Brain pericyte (primary cell): ENCODE measurements at places on chromosomes 4 and X.

- DNase-seq = no peak
Measured at GRCh38 chr4:16205298-16206164, 20.7 kb downstream of the TAPT1 start.

DNA sequence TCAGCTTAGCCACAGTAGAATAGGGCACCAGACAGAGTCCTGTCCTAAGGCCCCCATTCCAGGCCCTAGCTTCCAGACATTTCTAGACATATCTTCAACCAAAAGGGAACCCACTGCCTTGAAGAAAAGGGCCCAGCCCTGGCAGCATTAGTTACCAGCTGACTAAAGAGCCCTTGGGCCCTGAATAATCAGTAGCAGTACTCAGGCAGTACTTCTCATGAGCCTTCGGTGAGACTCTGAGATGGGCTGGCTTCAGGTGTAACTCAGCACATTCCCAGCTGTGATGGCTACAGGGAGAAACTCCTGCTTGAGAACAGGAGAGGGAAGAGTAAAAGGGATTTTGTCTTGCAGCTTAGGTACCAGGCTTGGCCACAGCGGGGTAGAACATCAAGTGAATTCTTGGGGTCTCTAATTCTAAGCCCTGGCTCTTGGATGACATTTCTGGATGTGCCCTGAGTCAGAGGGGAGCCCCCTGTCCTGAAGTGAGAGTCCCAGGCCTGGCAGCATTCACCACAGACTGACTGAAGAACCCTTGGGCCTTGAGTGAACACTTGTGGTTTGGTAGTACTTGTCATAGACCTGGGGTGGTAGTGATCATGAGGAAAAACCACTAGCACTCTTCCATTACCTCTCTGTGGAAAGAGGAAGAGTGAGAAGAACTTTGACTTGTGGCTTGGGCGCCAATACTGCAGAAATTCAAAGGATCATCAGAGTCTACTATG lies 170.1 kb downstream of the ATP10D start:
- no peak for DNase-seq

- no peak for DNase-seq
Measured at GRCh38 chrX:65841263-65841662, 173.8 kb downstream of the MSN start.

- DNase-seq = no peak
Measured at GRCh38 chrX:11941571-11941970, 183.5 kb downstream of the MSL3 start.

DNA sequence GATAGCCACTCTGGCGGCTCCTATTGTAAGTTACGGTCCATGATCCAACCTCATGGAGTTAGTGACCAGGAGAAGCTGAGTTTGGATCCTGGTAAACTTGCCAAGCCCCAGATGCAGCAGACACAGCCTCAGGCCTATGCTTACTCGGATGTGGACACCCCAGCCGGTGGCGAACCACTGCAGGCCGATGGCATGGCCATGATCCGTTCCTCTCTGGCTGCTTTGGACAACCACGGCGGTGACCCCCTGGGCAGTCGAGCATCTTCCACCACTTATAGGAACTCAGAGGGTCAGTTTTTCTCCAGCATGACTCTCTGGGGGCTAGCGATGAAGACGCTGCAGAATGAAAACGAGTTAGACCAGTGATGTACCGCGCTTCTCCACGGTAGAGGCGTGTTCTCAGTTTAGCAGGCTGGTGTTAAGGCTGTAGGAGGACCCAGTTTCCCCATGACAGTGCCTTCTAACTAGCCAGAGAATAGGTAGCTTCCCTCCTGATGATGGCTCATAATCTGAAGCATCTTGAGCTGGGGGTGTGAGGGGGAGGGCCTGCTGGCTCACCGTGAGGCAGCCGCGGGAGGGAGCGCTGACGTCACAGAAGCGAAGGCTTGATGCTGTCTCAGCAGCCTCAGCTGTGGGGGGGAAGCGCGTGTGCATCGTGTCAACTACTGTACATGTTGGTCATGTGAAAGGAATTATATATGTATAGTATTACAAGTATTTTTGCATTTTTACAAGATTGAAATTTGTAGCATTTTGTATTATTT lies 31.1 kb downstream of the ZBTB49 start:
- DNase-seq = no peak
